Pons (tissue), 1 donor: ENCODE measurements at places on chromosomes 5 and 9.

DNA sequence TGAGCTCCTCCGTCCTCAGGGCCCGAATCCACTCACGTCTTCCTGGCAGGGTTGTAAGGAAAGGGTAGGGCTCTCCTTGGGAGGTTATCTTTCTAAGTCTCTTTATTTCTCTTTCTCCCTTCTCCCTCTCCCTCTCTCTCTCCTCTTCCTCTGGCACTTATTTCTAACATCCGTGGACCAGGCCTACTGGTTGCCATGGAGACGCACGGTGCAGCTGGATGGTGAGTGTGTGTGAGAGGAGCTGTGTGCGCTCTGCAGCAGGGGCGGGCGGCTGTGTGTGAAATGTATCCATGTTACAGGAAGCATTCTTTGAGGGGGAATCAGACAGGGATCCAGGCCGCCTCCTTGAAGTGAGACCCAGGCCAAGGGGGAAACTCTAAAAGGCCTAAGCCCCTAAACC, 32.2 kb downstream of the PCDH1 start:
- peak; percentile 93 for DNase-seq

- no peak for DNase-seq
Observed at GRCh38 chr5:4572311-4573100, 567.6 kb upstream of the ADAMTS16 start.

DNA sequence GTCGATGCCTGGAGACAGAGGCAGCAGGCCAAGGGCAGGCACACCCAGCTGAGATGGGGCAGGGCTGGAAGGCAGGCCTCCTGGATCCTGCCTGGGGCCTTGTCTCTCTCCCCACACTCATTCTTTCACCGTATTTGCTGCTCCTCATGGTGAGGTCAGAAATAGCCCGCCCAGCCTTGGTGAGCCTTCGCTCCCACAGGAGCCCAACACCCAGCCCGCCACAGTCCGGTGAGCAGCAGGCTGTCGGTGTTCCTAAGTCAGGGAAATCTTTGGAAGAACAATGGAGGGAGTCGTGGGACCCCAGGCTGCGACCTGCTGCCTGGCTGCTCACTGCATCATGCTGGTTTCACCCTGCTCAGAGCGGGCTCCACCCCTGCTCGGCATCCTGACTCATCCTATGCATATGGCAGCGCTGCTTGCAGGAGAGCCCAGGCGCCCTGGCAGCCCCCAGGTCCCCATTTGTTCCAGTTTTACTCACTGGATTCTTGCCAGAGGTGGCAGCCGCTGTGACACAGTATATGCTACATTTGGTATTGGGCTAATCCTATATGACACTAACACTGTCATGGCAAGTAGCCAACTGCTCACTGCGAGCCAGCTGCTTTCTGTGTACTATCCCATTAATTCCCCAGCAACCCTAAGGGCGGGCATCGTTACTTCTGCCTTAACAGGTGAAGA, 53.2 kb upstream of the NCS1 start:
- no peak for DNase-seq

GRCh38 chr9:2570615-2571479, 50.7 kb upstream of the VLDLR start:
- peak; percentile 51 for DNase-seq

GRCh38 chr5:172185096-172185461, 2.9 kb downstream of the STK10 start:
- no peak for DNase-seq
